ENCODE measurements at places on chromosomes 13 and 19. TPM values are rescaled to one million over a fixed set of nuclear protein-coding genes. Genes with fewer than 3 reads are reported as not detected.

Gene CGB5
- total RNA-seq = not detected

DNA sequence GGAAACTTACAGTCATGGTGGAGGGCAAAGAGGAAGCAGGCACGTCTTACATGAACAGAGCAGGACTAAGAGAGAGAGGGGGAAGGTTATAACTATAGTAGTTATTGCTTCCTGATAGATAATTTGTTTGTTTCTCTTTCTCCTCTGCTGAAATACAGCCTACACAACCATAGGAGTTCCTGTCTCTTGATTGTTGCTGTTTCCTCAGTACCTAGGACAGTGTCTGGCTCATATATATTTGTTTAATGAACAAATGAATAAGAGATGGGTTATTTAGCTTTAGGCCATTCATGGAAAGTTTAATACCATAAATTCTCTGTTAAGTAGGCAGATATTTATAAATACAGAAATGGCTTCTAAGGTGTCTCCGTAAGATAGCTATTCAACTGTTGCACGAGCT lies 95.2 kb downstream of the PCCA start:
- no peak overlapping the region for H3K4me3 ChIP-seq
- no peak for DNase-seq
- H3K36me3 ChIP-seq = no peaks in the 10 kb centered on the region
- H3K4me1 ChIP-seq = no peaks in the 10 kb centered on the region
- no peaks in the 10 kb centered on the region for H3K27me3 ChIP-seq
- H3K27ac ChIP-seq = no peak overlapping the region

DNA sequence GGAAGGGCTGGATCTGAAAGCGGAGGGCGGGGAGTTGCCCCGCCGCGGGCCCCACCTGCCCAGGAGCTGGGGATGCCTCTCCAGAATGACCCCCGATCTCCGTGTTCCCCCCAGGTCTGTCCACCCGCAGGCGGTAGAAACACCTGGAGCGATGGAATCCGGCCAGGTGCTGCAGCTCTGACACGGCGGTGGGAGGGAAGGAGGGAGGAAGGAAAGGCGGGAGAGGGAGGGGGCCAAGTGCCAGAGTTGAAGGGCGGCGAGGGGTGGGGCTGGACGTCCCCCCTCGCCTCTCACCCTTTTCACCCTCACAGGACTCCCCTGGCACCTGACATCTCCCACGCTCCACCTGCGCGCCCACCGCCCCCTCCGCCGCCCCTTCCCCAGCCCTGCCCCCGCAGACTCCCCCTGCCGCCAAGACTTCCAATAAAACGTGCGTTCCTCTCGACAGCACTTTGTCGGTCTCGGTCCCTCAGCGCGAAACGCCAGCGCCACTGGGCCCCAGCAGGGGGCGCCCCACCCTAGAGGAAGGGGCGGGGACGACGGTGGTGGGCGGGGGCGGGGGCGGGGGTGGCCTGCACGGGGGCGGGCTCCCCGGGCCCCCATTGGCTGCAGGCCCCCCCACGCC lies 337 bp upstream of the FXYD7 start:
- peaks cover 15% of the 10 kb centered on the region for H3K4me1 ChIP-seq
- DNase-seq = no peak
- H3K36me3 ChIP-seq = no peaks in the 10 kb centered on the region
- no peak overlapping the region for H3K27ac ChIP-seq
- H3K27me3 ChIP-seq = no peaks in the 10 kb centered on the region

DNA sequence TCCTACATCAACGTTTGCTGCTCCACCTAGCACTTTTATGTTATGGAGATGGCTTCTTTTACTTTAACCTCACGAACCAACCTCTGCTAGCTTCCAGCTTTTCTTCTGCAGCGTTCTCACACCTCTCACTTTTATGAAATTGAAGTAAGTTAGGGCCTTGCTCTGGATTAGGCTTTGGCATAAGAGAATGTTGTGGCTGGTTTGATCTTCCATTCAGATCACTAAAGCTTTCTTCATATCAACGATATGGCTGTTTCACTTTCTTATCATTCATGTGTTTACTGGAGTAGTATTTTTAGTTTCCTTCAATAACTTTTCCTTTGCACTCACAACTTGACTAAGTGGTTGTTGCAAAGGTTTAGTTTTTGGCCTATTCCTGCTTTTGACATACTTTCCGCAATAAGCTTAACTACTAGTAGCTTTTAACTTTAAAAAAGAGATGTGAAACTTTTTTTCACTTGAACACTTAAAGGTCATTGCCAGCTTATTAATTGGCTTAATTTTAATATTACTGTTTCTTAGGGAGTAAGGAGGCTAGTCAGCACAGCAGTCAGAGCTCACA lies 60.0 kb upstream of the SPRY2 start:
- H3K27ac ChIP-seq = no peak overlapping the region
- H3K36me3 ChIP-seq = no peaks in the 10 kb centered on the region
- no peak overlapping the region for H3K4me3 ChIP-seq
- no peaks in the 10 kb centered on the region for H3K4me1 ChIP-seq
- no peak for DNase-seq

GRCh38 chr19:13155472-13156359 lies 5.5 kb downstream of the IER2 start:
- peak; percentile 37 for DNase-seq
- H3K4me3 ChIP-seq = peak overlapping the region; percentile 89
- H3K4me1 ChIP-seq = peaks cover 6% of the 10 kb centered on the region
- H3K27ac ChIP-seq = peak overlapping the region; percentile 98
- H3K36me3 ChIP-seq = no peaks in the 10 kb centered on the region

DNA sequence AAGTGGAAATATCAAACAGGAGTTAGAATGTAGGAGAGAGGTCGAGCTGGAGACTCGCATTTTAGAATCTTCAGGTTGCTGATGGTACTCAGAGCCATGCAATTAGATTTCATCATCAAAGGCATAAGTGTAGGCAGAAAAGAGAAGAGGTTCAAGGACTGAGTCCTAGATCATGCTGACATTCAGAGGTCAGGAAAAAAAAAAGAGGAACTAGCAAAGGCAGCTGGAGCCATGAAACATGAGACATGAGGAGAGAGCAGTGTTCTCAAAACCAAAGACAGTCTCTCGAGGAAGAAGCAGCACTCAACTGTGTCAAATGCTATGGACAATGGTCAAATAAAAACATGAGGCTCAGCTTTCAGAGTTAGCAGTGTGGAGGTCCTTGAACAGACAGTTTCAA lies 12.4 kb upstream of the TPP2 start:
- no peaks in the 10 kb centered on the region for H3K36me3 ChIP-seq
- no peak overlapping the region for H3K27ac ChIP-seq
- no peak overlapping the region for H3K4me3 ChIP-seq
- H3K4me1 ChIP-seq = no peaks in the 10 kb centered on the region

Gene FBL
- total RNA-seq = 139 TPM

Gene UNC13A
- 0.14 TPM for total RNA-seq

- no peak overlapping the region for H3K27ac ChIP-seq
- no peaks in the 10 kb centered on the region for H3K36me3 ChIP-seq
- no peak overlapping the region for H3K4me3 ChIP-seq
Observed at GRCh38 chr19:33345163-33345562, 28.3 kb upstream of the CEBPG start.

GRCh38 chr19:38569368-38569983 lies 48.3 kb downstream of the MAP4K1 start:
- no peak for DNase-seq
- H3K27me3 ChIP-seq = no peaks in the 10 kb centered on the region
- H3K36me3 ChIP-seq = no peaks in the 10 kb centered on the region

Gene DENND1C
- total RNA-seq = 1.4 TPM

DNA sequence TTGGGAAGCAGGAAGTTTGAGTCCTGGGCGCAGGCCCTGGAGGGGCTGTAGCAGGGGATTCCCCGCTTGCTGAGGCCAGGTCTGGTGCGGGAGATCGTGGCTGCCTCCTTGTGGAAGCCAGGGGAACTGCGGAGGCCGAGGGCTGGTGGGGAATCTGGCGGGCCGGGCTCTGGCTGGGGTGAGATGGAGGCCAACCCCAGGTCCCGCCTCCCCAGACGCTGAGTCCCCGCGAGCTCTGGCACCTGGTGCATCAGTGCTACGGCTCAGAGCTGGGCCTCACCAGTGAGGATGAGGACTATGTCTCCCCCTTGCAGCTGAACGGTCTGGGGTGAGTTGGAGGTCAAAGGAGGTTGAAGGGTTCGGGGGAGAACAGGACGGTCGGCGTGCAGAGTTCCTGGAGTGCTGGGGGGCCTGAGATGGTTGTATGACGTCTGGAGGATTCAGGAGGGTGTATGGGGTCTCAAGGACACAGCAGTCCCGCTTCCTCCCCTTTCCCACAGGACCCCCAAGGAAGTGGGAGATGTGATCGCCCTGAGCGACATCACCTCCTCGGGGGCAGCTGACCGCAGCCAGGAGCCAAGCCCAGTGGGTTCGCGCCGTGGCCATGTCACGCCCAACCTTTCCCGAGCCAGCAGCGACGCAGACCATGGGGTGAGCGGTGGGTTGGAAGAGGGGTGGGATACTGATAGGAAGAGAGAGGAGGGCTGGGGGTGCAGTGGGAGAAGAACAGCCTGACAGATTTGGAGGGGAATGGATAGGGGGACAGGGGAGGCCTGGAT lies 13.1 kb downstream of the GRAMD1A start:
- no peaks in the 10 kb centered on the region for H3K4me1 ChIP-seq
- peaks cover 11% of the 10 kb centered on the region for H3K36me3 ChIP-seq
- H3K4me3 ChIP-seq = no peak overlapping the region
- DNase-seq = peak; percentile 64

Gene ZFP14
- total RNA-seq = 7.2 TPM

- H3K4me3 ChIP-seq = no peak overlapping the region
- no peaks in the 10 kb centered on the region for H3K4me1 ChIP-seq
- no peak overlapping the region for H3K27ac ChIP-seq
- no peaks in the 10 kb centered on the region for H3K27me3 ChIP-seq
- DNase-seq = no peak
- no peaks in the 10 kb centered on the region for H3K36me3 ChIP-seq
Observed at GRCh38 chr13:79966059-79966458, 374.9 kb downstream of the SPRY2 start.

DNA sequence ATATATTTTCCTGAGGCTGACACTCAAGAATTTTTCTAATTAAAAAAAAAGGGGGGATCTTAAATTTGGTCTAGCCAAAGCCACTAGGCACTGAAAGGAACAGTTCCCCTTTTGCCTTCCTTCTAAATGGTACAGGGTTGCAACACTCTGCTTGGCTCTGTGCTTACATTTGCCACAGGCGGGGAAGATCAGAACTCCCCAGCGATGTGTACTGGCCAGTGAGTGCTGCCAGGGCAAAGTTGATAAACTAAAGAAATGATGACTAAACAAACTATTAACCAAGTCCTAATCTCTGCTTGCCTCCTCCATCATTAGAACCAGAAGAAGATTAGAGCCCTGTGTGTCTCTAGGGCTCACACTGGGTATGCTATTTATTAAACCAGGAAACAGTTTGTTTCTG lies 75.3 kb upstream of the SCEL start:
- peak; percentile 67 for DNase-seq
- H3K4me3 ChIP-seq = no peak overlapping the region
- H3K27me3 ChIP-seq = no peaks in the 10 kb centered on the region
- H3K27ac ChIP-seq = no peak overlapping the region

Gene RASAL3
- total RNA-seq = 2.8 TPM

GRCh38 chr13:93039131-93039530 lies 187.5 kb upstream of the GPC6 start:
- H3K36me3 ChIP-seq = no peaks in the 10 kb centered on the region
- DNase-seq = no peak
- no peak overlapping the region for H3K27ac ChIP-seq
- no peaks in the 10 kb centered on the region for H3K27me3 ChIP-seq
- H3K4me1 ChIP-seq = no peaks in the 10 kb centered on the region
- H3K4me3 ChIP-seq = no peak overlapping the region

GRCh38 chr13:100755891-100756290 lies 81.3 kb upstream of the TMTC4 start:
- H3K4me3 ChIP-seq = no peak overlapping the region
- H3K36me3 ChIP-seq = no peaks in the 10 kb centered on the region
- H3K27me3 ChIP-seq = no peaks in the 10 kb centered on the region

All from prostate gland (tissue), 2 donors.